ENCODE measurements at places on chromosomes 7 and 10.

GRCh38 chr7:131108212-131108940 lies 219.3 kb upstream of the MKLN1 start:
- peak; percentile 24 for DNase-seq

DNA sequence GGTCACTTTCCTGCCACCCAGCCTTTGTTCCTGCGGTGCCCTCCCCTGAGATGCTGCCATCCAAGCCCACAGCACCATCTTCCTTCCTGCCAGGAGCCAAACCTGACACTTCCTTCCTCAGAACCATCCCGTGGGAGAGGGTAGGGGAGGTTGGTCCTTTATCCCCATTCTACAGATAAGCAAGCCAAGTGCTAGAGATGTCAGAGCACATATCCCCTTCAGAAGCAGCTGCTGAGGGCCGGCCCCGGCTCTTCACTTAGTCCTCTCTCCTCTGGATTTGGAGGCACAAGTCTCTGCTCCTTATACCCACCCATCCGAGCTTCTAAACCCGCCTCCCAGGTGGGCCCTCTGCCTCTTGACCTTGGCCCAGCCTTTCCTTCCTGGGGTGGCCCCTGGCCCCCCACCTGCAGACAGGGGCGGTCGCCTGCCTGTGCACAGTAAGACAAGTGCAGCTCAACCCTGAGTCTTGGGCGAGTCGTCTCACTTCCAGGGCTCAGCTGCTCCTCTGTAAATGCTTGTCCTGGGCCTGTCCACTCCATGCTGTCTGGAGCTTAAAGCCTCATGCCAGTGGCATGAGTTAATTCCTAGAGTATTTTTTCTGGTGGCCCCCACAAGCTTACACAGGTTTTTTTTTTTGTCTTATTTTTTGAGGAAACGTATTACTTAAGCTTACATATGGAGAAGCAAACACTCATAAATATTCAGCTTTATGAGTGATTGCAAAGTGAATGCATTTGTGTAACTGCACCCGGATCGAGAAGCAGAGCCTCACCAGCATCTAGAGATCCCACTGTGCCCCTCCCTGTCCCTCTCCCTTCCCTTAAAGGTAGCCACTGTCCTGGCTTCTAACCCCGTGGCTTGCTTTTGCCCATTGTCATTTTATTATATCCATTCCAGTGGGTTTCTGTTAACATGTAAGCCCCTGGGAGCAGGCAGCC lies 125.1 kb downstream of the CDH23 start:
- no peak for DNase-seq

DNA sequence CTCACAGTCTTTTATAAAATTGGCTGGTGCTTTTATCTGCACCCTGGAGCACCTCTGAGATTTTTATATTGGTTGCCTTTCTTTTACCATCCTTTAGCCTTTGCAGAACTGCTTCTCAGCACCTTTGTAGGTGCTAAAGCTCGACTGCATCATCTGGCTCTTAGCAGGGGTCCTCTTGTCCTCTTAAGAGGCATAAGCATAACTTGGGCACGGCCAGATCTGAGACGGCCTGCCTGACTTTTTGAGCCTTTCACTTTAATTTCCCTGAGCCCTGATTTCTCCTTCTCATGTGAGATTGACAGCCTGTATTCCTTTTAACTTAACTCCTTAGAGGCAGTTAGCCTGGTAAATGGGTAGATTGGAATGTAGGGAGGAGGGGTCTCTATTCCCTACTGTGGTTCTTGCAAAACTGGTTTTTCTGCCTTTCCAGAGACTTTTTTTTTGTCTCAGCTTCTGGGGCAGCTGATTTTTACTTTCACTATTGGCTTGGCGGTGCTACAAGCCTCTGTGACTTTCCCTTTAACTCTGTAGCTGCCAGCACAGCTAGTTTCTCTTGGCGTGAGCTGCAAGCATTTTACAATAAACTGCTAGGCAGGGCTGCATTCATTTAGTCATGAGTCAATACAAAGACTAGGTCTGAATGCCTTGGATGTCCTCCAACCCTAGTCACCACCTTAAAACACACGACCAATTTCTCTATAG lies 24.0 kb downstream of the ZPBP start:
- peak; percentile 71 for DNase-seq

- no peak for DNase-seq
Measured at GRCh38 chr7:124413029-124413428, 352.6 kb downstream of the GPR37 start.

DNA sequence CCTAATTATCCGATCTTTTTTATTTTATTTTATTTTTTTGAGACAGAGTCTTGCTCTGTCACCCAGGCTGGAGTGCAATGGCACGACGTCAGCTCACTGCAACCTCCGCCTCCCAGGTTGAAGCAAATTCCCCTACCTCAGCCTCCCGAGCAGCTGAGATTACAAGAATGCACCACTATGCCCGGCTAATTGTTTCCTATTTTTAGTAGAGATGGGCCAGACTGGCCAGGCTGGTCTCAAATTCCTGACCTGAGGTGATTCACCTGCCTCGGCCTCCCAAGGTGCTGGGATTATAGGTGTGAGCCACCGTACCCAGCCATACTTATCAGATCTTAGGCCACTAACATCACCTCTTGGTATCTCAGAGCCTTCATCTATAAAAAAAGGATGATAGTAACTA lies 4.9 kb downstream of the SLC25A13 start:
- no peak for DNase-seq

- no peak for DNase-seq
Measured at GRCh38 chr7:691361-692045, 35.0 kb upstream of the DNAAF5 start.

DNA sequence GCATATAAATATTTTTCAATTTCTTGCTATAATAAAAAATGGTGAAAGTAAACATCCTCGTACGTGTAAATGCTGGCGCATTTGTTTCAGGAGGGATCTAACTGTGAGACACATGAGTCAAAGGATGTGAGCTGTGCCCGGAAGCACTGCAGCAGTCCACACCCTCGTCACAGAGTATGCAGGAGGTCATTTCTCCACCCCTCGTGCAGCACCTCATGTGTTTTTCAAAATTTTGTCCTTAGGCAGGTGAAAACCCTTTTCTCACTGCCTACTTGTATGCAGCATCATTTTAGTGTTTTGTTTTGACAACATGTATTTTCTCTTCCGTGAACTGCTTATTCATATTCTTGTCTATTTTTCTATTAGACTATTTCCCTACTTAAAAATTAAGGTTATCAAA lies 162.7 kb downstream of the AVL9 start:
- no peak for DNase-seq

- no peak for DNase-seq
Measured at GRCh38 chr7:29805886-29806207, 461 bp upstream of the WIPF3 start.

- DNase-seq = no peak
Measured at GRCh38 chr10:129740532-129741279, 223.4 kb downstream of the EBF3 start.

DNA sequence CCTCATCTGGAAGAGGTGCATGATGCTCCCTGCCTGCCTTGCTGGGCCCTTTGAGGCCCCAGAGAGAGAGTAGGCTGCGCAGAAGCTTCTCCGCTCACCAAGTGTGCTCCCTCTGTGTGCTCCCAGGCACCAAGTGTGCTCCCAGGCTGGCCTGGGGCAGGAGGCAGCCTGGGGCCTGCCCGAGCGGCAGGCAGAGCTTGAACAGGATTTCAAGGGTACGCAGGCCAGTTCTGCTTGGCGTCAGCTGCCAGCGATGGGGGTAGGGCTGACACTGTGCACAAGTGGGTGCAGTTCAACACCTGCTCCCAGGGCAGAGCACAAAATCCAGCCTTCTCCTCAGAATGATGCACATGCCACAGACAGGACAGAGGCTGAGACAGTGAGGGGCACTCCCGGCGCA lies 119.7 kb downstream of the FAM53B start:
- DNase-seq = peak; percentile 52

- DNase-seq = no peak
Measured at GRCh38 chr7:36160313-36160712, 7.3 kb downstream of the EEPD1 start.

DNA sequence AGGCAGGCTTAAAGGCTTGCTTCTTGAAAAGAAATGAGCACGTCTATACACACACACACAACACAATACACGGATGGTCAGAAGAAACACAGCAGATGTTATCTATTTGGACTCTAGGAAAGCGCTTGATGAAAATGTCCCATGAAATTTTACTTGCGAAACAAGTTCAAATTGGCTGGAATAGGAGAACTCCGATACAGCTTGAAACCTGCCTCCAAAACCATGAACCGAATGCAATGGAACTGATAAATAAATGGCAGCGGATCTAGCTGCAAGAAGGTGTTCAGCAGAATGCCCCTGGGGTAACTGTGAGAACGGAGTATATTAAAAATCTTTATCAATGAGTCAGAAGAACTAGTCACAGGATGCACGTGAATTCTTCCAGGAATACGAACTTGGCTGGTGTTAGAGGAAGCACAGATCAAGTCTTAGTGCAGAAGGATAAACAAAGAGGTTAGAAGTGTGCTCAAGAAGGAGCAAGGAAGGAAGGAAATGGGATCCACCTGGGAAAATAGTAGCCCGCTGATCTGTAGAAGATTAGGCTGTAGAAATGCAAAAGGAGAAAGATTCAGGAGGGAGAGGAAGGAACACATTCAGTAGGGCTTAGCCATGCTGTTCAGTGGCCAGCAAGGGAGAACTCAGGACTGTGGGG lies 142.0 kb upstream of the PRKCQ start:
- DNase-seq = peak; percentile 93

- no peak for DNase-seq
Measured at GRCh38 chr7:149529136-149529718, 31.6 kb upstream of the ZNF746 start.
